Stimulated activated CD4-positive, alpha-beta T cell treated with anti-CD3 and anti-CD28 coated beads, Interleukin-2, amount 100 ng/mL, for 48 hours (primary cell): ENCODE measurements at places on chromosomes 6 and 20.
A peak's percentile ranks its signal among the peaks of the same experiment; 100 is the strongest.

DNA sequence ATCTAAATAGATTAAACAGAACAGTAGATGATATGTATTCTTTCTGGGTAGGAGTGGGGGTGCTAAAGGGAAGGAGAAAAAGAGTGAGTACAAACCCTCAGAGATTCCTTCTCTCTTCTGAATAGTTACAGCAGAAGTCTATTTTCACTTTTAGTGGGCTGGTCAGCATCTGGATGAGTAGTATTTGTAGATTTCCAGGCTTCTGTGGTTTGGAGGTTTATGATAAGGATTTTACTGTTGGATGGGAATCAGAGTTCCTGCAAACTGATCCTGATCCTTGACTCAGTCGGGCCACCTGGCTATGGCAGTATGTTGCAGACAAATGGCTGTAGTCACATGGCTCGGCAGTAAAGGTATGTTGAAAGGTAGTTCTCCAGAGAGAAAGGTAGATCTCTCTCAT, 84.3 kb upstream of the IFNGR1 start:
- no peak for DNase-seq

DNA sequence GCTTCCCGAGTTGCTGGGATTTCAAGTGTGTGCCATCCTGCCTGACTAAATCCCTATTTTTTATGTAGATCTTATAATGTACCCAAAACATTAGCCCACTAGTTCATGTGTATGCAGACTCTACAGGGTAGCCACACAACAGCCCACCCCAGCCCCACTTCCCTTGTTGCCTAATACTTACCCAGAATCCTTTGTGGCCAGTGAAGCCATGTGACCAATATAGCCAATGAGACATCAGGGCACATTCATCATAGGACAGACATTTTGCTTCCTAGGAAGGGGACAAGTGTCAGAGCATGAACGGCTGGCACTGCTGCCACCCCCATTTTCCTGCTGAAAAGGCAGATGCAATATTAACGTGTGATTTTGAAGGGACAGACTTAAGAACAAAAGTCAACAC, 36.0 kb upstream of the TCP11 start:
- no peak for DNase-seq

GRCh38 chr6:149223120-149223903, 94.2 kb upstream of the TAB2 start:
- DNase-seq = no peak

GRCh38 chr6:148001844-148002642, 340.6 kb upstream of the SASH1 start:
- no peak for DNase-seq

- no peak for DNase-seq
Measured at GRCh38 chr6:161207200-161207599, 66.7 kb downstream of the AGPAT4 start.

DNA sequence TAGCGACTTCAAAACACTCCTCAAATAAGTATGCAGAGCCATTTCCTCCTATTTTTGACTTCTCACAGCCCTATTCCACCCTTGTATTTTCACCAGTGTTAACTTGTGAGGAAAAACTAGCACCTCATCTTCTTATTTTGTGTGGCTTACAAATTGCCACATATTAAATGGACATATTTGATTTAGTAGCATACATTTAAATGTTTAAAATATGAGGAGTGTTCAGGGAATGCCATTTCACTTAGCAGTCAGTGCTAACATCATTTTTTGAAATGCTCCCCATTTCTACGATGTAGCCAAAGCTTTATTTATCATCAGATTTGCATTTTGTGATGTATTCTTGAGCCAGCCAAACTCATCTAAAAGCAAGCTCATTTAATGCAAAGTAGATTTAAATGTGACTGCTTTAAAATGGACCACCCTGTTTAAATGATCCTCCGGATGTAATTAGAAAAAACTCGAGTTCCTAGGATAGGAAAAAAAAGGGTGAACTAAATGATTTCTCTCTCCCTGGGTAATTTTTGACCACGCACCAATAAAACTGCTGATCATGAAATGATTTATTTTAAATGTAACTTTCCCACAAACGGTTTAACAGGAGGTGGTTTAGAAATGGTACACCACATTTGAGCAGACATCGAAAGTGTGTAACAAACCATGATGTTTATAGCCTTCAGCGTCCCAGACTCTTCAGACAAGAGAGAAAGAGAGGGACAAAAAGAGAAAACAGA, 172.6 kb downstream of the CD83 start:
- no peak for DNase-seq

- no peak for DNase-seq
Measured at GRCh38 chr6:108750801-108751200, 97.4 kb upstream of the ARMC2 start.

- peak; percentile 30 for DNase-seq
Measured at GRCh38 chr6:36387440-36388303, at the start of gene ETV7. Gene ETV7, minus strand, starts transcription at chr6:36387669. Its CDS starts 128 bp downstream, at chr6:36387541.

- DNase-seq = no peak
Measured at GRCh38 chr20:6074784-6075183, 20.9 kb upstream of the LRRN4 start.

GRCh38 chr6:88890860-88891845, 72.3 kb downstream of the RNGTT start:
- DNase-seq = no peak

DNA sequence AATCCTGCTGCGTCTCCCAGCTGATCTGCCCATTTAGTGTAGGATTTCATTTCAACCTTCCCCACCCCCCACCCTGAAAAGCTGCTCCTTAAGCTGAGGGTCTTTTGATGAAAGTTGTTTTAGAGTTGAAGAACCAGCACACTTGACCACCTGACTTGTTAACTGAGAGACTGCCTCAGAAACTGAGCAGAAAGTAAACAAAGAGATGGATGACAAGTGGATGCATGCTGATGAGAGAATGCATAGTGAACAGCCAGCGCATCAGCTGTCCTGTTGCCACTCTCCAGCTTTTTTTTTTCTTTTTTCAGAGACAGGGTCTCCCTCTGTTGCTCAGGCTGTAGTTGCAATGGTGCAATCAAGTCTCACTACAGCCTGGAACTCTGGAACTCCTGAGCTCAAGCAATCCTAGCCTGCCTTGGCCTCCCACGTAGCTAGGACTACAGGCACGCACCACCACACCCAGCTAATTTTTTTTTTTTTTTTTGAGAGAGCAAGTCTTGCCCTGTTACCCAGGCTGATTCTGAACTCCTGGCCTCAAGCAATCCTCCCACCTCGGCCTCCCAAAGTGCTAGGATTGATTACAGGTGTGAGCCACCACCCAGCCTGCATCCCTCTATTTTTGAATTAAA, 9.5 kb downstream of the RPL10A start:
- no peak for DNase-seq

DNA sequence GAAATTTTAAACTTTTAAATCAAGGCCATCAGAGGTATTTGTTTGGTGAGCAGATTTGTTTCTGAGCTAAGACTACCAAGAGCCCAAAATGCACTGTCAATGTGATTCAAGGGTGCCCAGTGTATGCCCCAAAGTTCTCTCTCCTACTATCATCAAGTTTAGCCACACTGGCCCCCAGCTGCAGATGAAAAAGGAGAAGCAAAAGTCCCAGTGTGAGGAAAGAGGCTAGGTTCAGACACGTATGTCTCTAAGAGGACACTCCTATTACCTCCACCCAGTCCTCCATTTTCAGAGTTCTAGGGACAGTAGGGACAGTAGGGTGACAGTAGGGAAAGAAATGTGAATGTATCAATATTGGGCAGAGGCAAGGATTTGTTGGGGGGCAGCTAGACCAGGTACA, 230.8 kb downstream of the CD83 start:
- DNase-seq = no peak

DNA sequence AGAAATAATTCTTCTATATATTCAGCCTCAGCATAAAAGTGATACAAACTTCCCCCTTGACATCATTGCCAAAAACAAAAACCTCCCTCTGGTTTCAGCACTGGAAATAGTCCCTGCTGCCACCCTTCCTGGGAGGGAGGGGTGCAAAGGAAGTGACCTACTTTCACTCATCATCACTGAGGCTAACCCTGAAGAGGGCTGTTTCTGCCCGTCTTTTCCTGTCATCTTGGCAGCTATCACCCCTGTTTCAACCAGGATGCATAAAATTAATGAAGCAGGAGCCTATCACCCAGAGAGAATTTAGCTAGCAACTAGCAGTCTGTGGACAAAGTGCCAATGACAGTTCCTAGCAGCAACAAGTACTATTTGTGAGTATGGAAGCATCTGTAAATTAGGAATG, 397.8 kb downstream of the LAMA2 start:
- DNase-seq = peak; percentile 7

GRCh38 chr6:145244349-145245100, 490.8 kb downstream of the EPM2A start:
- DNase-seq = no peak
